ENCODE measurements at places on chromosomes 12 and 14.
A peak's percentile ranks its signal among the peaks of the same experiment; 100 is the strongest.

- no peak for DNase-seq
These were observed at the start of gene JAG2 for GRCh38 chr14:105168496-105168978. Gene JAG2, minus strand, starts transcription at chr14:105168776. Its CDS starts 356 bp downstream, at chr14:105168420.

DNA sequence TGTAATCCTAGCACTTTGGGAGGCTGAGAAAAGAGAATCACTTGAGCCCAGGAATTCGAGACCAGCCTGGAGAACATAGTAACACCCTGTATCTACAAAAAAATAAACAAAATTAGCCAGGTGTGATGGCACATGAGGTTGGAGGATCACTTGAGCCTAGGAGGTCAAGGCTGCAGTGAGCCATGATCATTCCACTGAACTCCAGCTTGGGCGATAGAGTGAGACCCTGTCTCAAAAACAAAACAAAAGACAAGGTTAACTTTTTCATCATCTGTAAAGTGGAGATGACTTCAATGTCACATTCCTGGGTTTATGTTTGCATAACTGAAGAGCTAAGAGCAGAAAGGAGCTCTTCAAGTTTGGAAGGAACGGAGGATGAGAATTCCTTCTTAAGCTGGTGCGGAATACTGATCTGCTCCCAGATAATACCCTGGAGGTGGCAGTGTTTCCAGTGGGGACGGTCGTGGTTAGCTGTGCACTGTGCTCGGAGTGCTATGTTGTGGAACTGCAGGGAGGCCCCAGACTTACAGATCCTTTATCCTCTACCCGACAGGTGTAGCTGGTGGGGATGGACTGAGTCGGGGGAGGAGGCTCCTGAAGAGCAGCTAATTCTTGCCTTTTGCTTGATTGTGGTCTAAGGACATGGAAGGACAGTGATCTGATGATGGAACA lies 22.5 kb upstream of the BICD1 start:
- DNase-seq, result no peak

GRCh38 chr12:6205761-6206160 lies 5.6 kb downstream of the CD9 start:
- DNase-seq, result no peak

DNA sequence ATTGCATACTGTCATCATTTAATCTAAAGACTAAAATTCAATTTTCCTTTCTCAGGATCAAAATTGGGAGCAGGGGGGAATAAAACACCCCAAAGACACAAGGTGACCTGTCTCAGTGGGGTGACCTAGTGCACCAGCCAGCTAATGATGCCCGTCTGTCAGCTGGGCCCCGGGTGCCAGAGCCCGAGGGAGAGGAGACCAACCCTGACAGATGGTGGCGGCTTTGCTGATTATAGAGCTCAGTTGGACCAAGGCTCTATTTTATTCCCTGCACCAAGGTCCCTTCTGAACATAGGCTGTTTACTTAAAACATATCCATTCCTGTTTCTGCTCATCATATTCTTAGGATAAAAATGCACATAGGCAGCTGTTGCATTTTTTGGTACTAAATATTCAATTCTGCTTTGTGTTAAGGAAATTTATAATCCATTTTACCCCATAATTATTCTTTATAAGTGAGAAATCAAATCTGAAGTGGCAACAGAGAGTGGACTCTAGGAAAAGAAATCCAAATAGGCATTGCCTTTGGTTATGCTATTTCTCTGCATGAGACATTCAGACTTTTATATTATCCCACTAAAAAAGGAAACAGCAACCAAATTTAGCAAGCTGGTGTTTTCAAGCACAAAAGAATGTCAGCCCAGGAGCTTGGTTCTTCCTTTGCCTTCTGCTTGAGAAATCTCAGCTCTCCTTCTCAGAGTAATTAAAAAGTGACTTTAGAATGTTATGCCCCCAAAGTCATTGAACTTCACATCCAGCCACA lies 96.8 kb upstream of the IFNG-AS1 start:
- no peak for DNase-seq

GRCh38 chr12:45008211-45008610 lies 42.7 kb downstream of the DBX2 start:
- no peak for DNase-seq

GRCh38 chr14:95935228-95935822 lies 58.7 kb downstream of the TUNAR start:
- no peak for DNase-seq

- DNase-seq, result peak; percentile 41
These were observed 148.7 kb upstream of the KRR1 start for GRCh38 chr12:75660107-75660530.

DNA sequence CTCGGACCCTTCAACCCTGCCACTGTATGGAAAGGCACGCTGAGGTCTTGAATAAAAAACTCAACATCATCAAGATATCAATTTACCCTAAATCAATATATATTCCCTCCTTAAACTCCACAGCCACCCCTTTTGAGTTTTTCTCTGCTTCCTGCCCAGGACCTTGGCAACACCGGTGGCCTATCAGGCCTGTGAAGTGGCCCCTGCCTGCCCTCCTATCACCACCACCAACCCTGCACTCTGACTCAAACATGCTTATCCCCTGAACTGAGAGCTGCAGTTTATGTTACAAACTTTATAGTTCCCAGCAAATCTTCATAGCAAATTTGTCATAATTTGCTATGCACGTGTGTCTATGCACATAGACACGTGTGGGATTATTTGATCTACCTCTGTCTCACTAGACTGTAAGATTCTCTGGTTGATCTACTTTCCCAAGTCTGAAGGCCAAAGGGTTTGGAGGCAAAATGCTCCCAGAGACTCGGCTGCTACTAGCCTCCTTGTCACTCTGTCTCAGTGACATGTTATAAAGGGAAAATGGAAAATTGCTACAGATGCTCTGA lies 63.4 kb downstream of the SPTB start:
- DNase-seq, result no peak

DNA sequence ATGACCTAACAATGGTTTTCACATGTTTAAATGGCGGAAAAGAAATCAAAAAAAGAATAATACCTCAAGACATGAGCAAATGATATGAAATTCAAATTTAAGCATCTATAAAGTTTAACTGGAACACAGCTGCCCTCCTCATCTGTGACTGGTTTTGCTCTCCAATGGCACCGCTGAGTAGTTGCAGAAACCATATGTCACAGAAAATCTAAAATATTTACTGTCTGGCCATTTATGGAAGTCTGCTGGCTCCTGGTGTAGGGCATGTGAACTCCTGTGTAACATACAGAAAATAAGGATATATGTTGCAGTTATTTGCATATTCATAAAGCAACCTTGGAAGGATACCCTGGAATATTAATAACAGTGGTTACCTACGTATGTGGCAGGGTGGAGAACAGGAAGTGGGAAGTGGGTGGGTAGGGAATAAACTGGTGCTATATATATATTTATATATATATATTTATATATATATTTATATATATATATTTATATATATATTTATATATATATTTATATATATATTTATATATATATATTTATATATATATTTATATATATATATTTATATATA lies 48.4 kb downstream of the LTBP2 start:
- DNase-seq, result no peak

GRCh38 chr12:132168311-132169031 lies 24.2 kb downstream of the NOC4L start:
- no peak for DNase-seq

DNA sequence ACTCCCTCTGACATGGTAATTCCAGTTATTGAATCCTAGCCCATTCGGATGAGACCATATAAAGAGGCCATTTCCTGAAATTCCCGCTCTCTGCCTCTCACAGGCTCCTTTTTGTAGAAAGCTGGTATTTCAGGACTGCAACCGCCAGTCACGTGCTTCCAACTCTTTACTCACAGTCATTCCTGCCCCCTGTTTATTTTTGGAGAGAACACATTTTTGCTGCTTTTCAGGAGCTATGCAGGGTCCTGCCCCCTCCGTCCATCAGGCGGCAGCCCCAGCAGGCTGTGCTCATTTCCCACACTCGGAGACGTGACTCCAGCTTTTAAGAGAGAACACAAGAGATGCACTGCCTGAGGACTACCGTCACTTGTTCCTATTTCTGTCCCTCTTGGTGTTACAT lies 26.8 kb downstream of the IFT43 start:
- DNase-seq, result no peak

DNA sequence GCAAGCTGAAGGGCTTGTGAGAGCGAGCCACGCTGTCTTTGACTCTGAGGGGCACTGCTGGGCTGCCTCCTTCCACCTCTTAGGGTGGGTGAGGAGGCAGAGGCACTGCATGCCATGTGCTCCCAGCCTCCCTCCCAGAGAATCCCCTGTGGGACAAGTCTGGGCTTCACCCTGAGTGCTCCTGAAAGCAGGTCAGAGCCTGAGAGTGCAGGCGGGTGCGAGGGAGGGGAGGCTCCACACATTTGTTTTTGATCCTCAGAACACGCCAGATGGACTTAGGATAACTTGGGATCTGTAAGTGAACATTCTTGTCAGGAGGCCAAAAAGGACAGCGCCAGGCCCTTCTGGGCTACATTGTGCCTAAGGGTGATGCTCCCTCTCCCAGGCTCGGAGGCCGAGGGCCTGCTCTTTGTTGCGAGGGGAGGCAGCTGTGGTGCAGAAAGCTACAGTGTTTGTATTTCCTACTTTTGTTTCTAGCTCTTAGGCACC lies 155.4 kb downstream of the TMX1 start:
- DNase-seq, result peak; percentile 67

- DNase-seq, result no peak
These were observed 45.4 kb upstream of the TRIM9 start for GRCh38 chr14:51140338-51140737.

DNA sequence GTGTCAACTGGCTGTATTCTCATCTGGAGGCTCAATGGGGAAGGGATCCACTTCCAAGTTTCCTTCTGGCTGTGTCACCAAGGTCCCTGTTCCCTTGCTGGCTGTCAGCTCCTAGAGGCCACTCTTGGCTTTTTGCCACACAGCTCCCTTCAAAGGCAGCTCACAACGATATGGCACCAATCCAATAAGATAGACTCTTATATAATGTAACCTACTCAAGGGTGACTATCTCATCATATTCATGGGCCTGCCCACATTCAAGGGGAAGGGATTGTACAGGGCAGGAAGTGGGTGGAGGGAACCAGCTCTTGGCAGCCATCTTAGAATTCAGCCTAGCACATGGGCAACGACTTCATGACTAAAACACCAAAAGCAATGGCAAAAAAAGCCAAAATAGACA lies 98.7 kb upstream of the PLXNC1 start:
- DNase-seq, result no peak

DNA sequence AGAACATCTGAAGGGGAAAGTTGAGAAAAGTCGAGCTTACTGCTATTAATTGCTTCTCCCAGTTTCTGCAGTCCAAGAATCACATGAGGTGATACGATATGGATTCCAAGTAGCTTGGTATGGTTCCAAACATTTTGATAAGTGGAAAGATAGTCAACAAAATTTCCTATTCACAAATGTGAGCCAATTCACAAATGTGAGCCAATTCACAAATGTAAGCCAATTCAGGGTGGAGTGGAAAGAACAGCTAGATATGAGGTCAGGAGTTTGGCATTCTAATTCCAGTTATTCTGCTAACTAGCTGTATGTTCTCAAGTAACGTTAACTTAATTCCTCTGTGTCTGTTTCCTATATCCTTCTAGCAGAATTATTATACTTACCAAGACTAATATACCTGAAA lies 37.6 kb upstream of the DHRS4 start:
- no peak for DNase-seq

DNA sequence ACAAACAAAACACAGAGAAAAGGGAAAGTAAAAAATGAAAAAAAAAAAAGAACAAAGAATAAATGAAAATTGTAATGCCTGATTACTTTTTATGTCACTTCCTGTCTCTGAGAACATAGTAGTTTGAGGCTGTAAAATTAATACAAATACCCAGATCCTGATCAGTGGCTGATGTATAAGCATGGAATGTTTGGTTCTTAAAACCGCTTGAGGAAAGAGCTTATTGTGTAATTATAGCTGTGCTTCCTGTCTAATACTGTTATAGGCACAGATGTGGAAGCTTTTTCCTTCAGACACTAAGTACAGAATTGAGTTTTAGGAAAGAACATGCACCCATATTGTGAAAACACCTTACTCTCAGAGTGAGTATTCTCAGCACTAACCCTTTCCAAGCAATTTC lies 86.9 kb downstream of the AVPR1A start:
- DNase-seq, result peak; percentile 19

DNA sequence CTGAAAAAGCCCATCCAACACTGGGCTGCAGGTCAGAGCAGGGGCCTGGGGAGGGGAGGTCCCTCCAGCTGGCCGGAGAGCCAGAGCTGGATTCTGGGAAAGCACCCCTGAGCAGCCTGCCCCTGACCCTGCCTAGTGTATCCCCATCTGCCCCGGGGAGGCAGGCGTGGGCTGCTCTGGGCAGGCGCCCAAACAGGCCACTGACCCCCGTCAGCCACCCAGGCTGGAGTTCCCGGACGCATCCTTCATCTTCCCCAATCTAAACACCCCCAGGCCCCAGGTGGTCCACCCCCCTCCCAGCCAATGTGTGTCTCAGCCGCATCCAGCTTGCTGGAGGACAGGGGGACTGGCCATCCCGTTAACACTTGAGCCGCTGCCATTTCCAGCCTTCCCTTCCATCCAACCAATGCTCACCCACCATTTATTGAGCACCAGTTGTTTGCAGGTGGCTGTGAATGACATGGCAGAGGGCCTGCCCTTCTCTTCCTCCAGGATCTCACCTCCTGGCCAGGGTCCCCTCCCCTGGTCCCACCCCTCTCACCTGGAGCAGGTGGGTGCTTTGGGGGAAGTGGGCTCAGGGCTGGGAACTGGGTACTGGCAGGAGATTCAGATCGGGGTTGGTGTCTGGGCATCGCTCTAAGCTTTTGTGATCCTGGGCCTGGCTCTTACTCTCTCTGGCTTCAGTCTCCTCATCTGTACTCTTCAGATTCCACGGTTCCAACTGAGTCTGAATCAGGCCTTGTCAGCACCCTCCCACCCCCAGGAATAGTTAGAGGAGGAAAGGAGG lies 743 bp upstream of the DTX1 start:
- DNase-seq, result no peak

DNA sequence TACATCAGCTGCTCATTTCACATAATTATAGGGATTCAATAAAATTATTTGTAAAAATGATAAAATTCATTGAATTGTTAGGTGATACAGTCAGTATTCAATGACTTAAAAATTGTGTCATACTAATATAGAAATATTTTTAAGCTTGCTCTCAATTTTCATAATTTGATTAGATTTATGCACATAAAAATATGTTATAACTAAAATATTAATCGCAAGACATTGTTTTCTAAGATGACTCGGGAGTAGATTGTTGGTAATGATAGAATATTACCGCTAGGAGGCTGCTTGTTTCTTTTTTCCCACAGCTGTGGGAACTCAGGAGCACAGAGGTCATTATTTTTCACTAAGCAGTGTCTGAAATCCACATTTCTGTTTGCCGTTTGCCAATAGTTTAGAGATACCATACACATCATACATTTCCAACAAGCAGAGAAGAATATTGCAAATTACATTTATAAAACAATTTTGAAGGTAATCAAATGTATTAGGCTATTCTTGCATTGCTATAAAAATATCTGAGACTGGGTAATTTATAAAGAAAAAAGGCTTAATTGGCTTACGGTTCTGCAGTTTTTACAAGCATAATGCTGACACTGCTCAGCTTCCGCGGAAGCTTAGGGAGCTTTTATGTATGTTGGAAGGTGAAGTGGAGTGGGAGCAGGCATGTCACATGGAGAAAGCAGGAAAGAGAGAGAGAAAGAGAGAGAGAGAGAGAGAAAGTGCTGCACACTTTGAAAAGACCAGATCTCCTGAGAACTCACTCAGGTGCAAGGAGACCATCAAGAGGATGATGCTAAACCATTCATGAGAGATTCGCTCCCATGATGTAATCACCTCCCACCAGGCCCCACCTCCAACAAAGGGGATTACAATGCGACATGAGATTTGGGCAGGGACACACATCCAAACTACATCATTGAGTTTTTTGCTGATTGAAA lies 9.2 kb downstream of the CD69 start:
- DNase-seq, result no peak

GRCh38 chr12:115341442-115341841 lies 657.5 kb upstream of the TBX3 start:
- DNase-seq, result peak; percentile 92
